ENCODE measurements at places on chromosomes 1 and 21.

GRCh38 chr1:33133478-33134105 lies 48.3 kb downstream of the TRIM62 start:
- DNase-seq = no peak

DNA sequence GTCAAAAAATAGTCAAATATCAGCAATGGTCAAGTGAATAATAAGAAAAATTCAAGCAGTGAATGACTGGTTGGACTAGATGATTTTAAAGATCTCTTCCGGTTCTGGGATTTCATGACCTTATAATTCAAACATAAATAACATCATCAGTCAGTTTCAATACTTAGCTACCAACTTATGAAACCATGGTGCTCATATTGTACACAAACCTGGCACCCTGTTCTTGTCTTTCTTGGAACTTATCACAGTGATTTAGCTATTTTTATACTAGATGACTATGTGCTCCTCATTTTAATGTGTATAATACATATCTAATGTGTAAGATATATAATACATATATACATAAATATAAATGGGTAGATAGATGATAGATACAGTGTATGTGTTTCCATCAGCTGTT lies 156.9 kb downstream of the CLEC20A start:
- no peak for DNase-seq

DNA sequence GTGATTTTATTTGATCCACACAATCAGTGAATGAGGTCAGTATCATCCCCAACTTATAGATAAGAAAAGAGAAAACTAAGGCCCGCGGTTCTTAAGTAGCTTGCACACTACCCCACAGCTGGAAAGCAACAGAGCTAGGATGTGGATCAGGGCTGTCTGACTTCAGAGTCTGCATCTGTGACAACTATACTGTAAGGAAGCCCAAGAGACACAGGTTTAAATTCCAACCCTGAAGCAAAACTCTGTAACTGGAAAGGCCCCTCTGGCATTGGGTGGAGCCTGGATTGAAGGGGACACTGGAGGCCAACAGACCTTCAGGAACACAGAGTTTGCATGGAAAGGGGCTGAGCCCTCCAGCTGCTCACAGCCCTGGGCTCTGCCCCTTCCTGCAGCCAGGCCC lies 40.2 kb downstream of the LGR6 start:
- no peak for DNase-seq

GRCh38 chr1:119226913-119227312 lies 86.5 kb upstream of the WARS2 start:
- no peak for DNase-seq

DNA sequence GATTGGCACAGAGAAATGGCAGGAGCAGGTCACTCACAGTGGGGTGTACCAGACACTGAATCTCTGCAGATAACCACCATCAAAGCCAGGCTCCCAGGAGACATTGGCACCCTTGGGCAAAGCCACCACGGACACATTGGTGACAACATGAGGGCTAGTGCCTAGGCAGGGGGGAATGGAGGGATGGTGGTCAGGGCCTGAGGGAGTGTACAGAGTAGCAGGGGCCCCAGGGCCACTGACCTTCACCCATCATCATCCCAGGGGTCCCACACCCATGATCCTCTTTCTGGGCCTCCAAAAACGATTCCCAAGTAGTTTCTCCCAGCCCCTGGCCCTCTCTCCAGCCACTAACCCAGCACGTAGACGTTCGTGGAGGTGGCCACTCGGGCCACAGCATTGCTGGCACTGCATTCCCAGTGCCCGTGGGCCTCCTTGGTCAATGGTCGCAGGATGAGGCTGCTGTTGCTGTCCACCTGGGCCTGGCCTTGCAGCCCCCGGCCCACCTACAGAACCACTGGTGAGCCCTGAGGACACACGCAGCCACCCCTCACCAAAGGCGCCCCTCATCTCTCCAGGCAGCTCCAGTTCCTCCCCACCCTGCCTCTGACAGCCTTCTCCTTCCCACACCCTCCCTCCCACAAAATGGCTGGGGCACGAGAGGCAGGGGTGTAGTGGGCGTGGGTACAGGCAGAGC lies 5.9 kb upstream of the TAGLN2 start:
- DNase-seq = no peak

- no peak for DNase-seq
Measured at GRCh38 chr1:186915555-186915954, 86.8 kb downstream of the PLA2G4A start.

GRCh38 chr1:57336793-57337192 lies 87.1 kb downstream of the DAB1 start:
- DNase-seq = no peak
